COLO829 (cell line): ENCODE measurements at places on chromosomes 12 and 14.

GRCh38 chr14:29126361-29126760, 359.8 kb downstream of the FOXG1 start:
- DNase-seq, result no peak

DNA sequence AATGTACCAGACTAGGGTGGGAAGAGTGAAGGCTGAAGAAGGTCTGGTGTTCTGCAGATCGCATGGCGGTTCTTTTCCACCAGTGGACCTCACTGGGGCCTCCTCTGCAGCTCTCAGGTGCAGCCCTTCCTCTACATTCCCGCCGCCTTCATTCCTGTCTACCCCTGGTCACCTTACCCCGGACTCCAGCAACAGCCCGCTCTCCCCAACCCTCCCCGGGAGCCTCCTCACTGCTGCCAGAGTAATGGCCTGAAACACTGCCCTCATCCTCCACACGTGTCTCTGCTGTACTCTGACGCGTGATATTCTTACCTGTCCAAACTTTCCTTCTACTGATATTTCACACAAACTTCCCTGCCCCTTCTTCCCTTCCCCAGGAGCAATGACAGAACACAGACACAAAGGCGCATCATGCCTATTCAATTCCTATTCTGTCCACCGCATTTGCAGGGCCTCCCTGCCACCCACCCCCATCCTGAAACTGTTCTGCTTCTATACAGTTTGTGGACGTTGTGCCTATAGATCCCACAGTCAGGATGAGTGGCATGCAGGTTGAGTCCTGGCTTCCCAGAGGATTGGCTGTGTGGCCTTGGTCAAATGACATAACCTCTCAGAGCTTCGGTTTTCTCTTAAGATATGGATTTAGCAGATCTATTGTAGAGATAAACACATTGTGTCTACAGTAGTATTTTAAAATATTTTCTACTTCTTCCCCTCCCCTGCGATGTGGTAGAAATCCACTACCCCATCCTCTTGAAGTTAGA, 1.7 kb upstream of the NUAK1 start:
- DNase-seq, result no peak

GRCh38 chr14:53591816-53592215, 364.8 kb downstream of the BMP4 start:
- no peak for DNase-seq

DNA sequence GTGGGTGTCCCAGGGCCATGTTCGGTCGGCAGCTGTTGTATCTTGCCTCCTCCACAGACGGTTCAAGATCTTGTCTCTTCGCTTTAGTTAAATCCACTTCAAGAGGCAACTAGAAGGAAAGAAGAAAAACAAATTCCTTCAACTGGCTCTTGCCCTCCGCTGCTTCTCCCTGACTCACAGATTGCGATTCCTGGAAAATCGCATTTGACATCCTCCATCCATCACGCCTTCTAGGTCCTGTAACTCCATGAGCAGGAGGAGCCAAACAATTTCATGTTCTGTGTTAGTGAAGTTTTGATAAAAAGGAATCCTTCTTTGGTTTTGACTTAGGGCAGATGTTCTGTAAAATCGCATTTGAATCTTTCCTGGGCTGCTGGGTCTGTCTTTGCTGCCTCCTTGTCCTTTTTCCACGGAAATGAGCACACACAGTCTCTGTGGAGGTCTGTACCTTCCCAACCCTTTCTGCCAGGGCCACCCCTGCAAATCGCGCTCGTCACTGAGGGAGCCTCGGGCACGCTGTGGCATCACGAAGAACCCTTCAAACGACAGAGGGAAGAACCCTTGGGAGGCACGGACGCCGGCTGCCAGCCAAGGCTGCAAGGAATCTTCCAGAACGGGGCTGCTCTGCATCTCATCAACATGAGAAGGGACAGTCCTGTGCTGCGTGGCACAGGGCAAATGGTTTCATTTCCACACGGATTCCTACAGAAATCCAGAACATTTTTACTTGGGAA, 32.6 kb downstream of the RAD52 start:
- no peak for DNase-seq

DNA sequence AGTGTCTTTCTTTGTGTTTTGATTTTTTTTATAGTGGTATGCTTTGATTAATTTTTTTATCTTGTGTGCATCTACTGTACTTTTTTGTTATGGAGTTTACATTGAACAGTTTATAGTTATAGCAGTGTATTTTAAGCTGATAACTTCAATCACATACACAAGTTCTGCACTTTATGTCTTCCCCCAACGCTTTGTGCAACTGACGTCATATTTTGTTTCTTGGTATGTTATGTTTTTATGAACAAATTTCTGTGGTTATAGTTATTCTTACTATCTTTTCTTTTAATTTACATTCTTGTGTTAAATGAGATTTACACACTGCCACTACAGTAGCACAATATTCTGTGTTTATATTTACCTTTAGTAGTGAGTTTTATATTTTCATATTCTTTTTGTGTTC, 197.1 kb downstream of the SNAPC1 start:
- DNase-seq, result no peak

GRCh38 chr12:27619308-27619707, 76.9 kb upstream of the REP15 start:
- peak; percentile 74 for DNase-seq

- no peak for DNase-seq
These were observed 14.3 kb downstream of the EXOC3L4 start for GRCh38 chr14:103108749-103109207.

DNA sequence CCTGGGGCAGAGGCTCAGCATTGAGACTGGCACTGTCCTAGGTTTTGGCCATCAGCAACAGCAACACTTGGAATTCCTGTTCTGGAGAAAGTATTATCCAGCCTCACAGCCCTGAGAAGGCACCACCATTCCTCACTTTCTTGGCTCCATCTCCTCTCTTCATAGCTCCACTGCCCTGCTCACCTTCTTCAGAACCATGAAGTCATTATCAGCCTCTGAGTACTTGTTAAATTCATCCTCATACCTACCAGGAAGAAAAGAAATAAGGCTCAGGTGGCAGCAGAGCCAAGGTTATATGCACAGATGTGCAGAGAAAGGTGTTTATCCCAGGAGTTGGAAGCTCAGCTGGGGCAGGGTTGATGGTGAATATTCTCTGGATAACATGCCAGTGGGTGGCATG, 25.4 kb downstream of the KRT76 start:
- DNase-seq, result no peak

- DNase-seq, result no peak
These were observed 24.7 kb upstream of the MAP1LC3B2 start for GRCh38 chr12:116534311-116535121.

GRCh38 chr12:50265770-50266524, 17.4 kb downstream of the LIMA1 start:
- DNase-seq, result no peak

GRCh38 chr14:63006531-63006930, 38.7 kb downstream of the KCNH5 start:
- DNase-seq, result no peak

DNA sequence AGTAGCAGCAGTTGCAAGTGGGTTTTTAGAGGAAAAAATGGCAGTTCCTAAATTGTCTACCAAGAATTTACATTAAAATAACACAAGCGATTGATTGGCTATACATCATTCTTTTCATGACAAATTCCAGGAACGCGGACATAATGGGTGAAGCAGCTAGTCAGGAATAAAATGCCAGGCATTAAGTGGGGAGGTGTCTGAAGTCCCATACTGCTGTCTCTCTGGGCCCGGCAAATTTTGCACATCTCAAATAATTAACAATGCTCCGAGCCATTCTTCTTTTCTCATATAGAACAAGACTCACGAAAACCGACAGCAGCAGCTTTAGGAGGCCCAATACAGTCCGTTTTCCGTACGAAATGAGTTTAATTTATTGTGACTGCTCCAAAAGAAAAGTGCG, 696 bp downstream of the RPL36AL start:
- DNase-seq, result no peak

GRCh38 chr12:21571046-21571445, 33.6 kb downstream of the GYS2 start:
- no peak for DNase-seq

DNA sequence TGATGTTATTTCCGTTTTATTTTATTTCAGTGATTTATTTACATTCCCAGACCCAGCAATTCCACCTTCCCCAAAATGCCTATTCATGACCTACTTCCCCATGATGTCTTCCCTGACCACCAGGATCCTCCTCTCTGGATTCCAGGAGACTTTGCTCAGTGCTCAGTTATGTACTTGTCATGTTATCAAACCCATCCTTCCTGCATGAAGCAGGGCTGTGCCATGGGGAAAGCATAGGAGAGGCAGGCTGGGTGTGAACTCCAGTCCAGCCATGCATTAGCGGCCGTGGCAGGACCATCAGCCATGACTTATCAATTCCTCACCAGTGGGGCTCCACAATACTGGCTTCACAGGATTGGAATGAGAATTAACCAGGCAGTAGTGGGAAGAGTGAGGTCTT, 57.8 kb downstream of the B4GALNT3 start:
- no peak for DNase-seq

DNA sequence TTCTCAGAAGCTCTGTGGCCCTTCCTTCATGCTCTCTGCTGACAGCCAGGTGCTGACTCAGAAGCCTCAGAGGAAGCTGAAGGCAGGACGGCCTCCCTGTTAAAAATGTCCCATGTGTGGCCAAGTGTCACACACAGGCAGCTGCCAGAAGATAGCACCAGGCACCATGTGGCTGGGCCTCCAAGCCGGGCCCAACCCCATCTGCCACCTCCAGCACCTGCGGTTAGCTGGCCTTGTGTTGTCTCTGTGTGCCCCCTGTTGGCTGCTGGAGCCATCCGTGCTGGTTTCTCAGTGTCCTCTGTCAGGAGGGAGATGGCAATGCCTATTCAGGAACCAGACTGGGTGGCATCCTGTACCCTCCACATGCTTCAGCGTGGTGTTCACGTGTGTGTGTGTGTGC, 63.2 kb downstream of the TSPAN11 start:
- DNase-seq, result no peak
